ENCODE measurements at places on chromosomes 3 and 15.

DNA sequence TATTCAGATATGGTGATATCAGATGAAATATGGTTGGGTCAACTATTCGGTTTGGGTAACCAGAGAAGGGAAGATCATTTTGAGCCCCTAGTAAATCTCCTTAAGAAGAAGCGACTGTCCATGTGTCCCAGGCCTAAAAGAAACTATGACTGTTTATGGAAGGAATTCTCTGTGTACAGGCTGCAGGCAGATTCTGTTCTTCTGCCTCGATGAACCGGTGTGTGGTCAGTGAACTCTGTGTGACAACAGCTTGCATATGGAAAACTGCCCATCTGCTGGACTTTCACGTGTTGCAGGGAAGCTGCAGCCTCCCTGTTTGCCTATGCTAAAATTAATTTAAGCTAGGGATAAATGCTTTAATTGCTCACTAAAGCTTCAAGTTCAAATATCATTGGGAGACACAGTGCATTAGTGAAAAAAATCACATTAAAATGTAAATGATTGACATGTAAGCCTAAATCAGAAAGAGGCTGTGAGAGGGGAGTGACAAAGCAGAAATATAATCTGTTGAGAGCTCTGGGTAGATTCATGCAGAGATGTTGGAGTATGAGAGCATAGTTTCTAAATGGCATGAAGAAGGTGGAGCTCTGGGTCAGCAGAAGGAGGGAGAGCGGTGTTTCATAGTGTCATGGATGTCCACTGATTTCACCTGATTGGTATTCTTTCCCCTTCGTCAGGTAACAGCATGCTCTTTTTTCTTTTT, 65.4 kb upstream of the PFN2 start:
- DNase-seq = no peak

DNA sequence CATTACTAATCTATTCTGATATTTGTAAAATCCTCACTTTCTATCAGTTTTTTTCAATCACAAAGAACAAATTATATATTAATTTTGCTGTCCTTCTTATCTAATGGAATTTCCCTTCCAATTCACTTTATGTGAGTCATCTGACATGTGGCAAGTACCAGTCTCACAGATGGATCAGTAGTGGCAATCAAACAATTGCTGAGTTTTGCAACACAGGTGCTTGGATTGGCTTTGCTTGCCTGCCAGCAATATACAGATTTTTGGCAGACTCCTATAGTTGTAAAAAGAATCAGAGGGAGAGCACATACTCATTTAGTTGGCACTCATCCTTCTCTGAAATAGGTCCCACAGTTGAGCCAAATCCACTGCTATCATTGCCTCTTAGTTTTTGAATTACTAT, 83.7 kb downstream of the BCHE start:
- no peak for DNase-seq

DNA sequence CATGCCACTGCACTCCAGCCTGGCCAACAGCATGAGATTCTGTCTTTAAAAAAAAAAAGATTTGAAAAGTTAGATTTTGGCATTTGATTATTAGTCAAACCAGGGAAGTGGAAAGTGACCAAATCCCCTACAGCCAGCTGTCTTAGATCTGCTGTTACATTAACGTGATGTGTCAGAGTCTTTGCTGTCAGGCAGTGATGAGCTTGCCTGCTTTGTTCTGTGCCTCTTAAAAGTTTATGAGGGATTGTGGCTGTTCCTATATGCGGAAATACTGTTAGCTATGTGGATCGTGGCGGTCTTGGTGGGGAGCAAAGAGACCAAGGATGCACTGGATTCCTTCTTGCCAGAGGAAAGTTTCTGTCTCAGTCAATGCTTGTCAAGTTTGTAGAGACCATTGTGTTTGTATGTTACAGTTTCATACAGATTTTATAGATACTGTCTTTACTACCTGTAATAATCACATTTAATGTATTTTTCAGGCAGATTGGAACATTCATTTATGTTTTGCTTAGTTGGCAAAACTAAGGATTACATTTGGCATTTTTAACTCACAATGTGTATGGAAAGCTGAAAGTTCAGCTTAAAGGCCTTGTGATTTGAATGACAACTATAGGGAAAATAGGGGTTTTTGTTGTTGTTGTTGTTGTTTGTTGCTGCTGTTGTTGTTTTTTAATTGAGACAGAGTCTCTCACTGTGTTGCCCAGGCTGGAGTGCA, 137.4 kb downstream of the VPS8 start:
- DNase-seq = no peak

DNA sequence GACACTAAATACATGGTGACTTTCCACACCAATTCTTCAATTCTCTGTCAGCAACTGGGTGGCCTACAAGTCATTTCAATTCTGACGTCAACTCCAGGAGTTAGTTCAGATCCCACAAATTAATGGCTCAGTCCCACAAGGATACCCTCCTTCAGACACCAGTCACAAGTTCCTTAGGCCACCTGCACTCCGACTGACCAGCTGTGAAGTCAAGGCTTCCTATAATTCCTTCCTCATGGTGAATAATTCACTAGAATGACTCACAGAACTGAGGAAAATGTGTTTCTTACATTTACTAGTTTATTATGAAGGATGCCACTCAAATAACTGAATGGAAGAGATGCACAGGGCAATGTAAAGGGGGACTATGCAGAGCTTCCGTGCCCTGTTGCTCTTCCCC, 6.3 kb upstream of the PIAS1 start:
- DNase-seq = no peak

DNA sequence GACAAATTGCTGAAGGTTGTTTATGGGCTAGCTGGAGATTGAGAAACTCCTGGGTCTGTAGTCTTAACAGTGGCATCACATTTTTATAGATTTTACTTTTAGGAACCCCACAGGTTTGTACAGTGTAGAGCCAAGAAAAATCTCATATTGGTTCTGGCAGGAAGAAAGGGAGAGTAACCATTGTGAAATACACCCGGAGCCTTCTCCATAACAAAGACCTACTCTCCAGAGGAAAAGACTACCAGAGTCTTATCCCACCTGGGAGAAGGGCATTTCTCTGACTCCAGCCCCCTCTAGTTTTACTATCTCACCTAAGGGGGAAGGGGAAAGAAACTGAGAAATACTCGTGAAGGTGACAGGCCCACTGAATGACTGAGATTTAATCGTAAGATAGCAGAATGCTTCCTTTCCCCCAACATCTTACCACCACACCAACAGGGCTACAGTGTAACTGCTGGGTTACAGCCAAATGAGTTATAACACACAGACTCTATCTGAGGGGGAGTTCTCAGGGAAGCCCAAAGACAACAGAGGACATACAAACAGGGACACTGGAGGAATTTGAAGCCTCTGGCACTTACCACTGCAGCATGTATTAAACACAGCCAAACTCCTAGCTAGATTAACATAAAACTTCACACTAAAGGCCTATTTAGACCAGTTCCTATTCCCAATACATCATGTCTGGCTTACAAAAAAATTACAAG, 56.1 kb downstream of the SYN2 start:
- no peak for DNase-seq

GRCh38 chr3:161333696-161334095, 37.6 kb downstream of the SPTSSB start:
- DNase-seq = no peak

GRCh38 chr3:70085613-70086012, 86.1 kb downstream of the SAMMSON start:
- DNase-seq = no peak

DNA sequence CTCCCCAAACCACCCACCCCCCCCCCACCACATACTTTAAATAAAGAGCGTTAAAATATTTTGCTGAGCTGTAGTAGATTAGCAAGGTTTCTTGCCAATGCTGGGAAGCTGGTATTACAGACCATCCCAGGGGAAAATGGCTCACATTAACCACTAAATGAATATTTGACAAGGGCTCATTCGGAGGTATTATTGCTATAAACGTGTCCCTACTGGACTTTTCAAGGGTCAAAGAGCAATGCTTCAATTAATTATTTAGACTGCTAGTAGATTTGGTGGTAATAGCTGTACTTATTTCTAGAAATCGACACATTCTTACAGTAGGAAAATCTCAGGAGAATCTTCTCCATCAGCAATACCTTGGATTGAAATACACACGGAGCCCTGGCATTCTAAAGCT, 5.2 kb downstream of the SOX2 start:
- no peak for DNase-seq

GRCh38 chr15:65071381-65071811, 3.6 kb upstream of the RASL12 start:
- no peak for DNase-seq

GRCh38 chr15:93065641-93066045, 23.4 kb downstream of the RGMA start:
- no peak for DNase-seq

- no peak for DNase-seq
Observed at GRCh38 chr3:147356909-147357900, 49.1 kb downstream of the ZIC4 start.

DNA sequence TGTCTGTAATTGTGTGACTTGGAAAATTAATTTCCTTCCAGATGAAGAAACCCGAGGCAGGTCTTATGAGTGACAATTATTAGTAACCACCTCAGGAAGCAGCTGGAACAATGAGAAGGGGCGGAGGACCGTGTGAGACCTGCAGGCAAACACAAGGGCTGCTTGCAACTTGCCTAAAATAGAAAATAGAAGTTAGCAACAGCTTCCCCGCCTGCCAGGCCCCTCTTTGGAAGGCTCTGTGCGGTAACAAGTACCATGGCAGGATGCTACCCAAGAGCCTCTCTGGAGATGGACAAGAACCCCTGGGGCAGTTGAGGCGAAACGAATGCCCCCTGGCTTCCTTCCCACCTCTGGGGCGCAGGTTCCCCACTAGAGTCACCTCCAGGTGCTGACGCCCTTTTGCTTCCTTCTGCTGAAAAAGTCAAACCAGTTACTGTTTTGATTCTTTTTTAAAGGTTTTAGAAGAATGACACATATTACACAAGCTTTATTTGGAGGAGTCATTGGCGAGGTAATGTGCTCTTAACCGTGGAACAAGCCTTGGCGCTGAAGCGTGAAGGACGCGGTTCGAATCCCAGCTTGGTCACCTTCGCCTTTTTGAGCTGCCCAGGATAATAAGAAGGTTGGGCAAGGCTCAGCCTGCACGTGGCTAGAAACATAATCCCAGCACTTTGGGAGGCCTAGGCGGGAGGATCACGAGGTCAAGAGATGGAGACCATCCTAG, 47.0 kb upstream of the SYNM start:
- no peak for DNase-seq

DNA sequence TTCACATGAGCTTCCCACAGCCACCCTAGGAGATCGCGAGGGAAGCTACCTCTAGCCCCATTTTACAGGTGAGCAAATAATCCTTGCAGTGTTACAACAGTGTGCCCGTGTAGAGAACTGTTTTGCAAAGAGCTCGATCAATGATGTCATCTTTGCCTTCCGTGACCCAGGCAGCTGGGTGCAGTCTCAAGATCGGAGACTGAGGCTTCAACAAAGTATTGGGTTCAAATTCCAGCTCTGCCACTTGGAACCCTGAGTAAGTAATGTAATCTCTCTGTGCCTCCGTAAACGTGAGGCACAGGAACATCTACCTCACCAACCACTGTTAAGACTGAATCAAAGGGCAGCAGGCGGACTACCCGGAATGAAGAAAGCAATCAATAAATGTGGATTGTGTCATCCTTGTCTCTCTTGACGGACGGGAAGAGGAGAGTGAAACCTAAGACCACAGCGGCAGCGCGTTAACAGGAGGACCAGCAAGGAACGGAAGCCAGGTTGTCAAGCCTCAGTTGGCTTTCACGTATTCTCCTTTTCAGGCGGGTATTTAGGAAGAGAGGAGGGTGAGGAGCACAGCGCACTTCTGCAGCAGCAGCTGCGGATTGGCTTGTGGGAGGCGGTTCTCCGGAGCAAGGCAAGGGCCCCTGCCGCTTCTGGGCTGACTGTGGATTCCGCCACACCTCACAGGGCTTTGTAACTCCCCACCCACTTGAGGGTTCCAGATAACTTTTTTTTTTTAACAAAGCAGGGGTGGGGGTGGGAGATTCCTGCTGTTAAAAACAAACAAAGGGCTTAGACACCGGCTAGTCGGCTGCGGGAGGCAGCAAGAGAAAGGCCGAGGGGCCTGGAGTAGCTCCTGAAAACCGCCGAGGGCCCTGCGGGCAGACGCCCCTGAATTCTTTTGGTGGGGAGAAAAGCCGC, 1.5 kb upstream of the SMAD3 start:
- no peak for DNase-seq

DNA sequence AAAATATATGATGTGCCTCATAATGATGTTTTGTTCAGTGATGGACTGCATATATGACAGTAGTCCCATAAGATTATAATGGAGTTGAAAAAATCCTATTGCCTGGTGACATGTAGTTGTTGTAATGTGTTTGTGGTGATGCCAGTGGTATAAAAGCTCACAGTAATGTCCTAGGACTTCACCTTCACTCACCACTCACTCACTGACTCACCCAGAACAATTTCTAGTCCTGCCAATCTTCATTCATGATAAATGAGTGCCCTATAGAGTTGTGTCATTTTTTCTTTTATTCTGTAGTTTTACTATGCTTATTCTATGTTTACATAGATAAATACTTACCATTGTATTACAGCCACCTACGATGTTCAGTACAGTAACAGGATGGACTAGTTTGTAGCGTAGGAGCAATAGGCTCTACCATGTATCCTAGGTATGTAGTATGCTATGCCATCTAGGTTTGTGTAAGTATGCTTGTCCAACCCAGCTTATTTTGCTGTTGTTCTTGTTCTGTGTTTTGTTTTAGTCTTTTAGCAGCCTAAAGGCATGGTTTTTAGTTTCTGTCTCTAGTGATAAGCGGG, 88.5 kb upstream of the LRRFIP2 start:
- DNase-seq = no peak

DNA sequence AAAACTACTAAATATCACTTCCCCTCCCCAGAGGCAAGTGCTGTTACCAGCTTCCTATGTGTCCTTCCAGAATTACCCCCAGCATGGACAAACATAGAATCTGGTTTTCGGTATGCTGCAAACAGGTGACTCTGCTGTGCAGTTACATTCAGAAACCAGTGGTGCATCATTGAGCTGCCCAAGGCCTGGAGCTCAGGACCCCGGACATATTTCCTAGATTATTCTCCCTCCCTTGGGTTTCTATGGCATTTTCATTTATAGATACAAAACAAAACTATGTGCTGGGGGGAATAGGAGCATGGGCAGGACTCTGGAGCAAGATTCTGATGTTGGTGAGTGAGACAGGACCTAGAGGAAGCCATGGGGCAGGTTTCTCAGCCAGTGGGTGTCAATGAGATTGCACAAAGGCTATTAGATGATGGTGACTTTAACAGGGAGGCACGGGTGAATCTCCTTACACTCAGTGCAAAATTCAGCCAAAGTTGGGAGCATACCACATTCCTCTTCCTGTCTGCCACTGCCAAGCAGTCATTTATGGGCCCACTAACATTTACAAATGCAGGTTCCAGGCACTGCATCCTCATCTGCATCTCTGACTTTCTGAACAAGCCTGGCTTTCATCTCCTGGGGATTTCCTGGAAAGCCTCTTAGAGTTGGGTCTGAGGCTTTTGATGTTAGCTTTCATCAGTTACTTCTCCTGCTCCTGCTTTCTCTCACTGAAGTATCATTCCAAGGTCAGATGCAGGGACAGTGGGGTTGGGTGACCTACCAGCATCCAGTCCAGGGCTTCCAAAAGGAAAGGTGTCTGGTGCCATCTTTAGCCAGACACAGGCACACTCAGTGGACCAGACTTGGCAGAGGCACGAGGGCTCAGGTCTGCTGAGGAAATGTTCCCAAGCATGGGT, 44.5 kb downstream of the CMTM7 start:
- no peak for DNase-seq

- DNase-seq = no peak
Observed at GRCh38 chr3:15602146-15602536, 596 bp downstream of the BTD start.

GRCh38 chr15:74387621-74388362, 20.3 kb upstream of the CYP11A1 start:
- no peak for DNase-seq

GRCh38 chr3:46472736-46473135, 8.0 kb upstream of the LTF start:
- DNase-seq = no peak
